Fibroblast of the aortic adventitia (primary cell): ENCODE measurements at places on chromosomes 7 and 10.

DNA sequence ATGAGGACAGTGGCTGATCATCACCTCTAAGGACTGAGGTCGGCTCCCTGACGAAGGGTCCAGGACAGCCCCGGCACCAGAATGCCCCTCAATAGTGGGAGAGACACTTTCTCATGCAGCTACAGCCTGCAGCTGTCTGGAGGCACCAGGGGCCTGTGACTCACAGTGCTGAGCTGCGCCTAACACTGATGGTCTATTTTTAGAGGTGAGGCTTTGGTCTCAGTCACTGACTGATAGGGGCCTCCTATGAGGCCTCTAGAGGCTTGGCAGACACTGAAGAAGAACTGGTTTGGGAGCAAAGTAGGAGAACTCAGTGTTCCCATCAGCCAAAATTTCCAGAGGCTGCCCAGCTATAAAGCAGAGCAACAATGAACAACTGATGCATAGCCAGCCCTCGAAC is 130.1 kb downstream of the COBL start:
- DNase-seq, result no peak

DNA sequence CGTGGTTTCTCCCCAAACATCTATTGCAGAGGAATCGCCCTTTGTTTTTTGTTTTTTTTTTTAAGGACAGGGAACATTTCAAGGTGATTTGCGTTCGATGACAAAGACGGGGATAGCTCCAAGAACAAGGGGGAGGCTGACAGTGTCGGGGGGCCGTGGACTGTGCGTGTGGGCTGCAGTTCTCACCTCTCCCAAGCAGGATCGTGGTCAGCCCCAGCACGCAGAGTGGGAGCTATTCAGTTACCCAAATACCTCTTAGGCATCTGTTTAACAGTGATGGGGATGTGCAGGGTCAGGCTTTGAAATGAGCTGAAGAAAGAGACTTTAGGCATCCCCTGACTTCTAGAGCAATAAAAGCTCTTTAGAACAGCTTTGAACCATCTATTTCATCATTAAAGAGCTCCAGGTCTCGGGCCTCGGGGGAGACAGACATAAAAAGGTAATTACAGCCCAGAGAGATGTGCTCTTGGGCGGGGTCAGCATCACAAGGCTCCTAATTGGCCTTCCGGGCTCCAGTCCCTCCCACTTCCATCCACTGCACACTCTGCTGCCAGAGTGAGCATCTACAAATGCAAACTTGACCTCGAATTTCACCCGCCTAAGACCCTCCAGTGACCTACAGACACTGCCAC is 97.3 kb downstream of the MYL10 start:
- DNase-seq, result no peak

DNA sequence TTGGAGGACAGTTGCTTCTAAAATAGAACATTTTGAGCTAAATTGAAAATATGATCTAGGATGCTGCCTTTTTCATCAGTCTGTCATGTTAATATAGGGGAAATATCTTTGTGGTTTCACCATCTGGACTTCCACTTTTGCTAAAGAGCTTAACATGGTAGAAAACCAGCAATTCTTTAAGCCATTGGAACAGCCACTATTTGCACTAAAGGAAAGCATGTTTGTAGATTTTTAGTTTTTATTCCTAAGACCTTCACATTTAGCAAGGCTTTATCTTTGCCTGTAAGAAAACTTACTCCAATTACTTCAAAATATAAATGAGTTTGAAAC is 291.0 kb downstream of the RNLS start:
- no peak for DNase-seq

- no peak for DNase-seq
Observed at GRCh38 chr7:159000859-159001435, 143.7 kb downstream of the VIPR2 start.
